ENCODE measurements at places on chromosomes 2 and 18.

DNA sequence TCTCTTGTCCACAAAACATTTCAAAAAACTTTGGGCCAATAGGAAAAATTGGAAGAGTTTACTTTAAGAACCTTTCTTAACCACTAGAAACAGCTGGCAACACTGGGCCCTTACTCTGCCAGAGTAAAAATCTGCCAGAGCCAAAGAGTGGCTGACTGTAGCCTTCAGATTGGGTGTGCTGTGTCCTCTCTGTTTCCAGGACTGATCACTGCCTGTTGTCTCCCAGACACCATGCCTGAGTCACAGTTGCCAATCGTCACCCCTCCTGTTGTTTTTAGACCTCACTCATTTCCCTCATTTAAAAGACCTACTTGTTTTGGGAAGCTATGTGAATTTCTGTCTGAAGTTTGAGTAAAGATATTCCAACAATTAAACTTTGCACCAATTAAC is 159.1 kb downstream of the PPP1R1C start:
- no peak for DNase-seq

- DNase-seq, result no peak
Observed at GRCh38 chr2:23649819-23650218, 264.8 kb downstream of the KLHL29 start.

GRCh38 chr2:205590759-205591158 is 91.5 kb upstream of the NRP2 start:
- DNase-seq, result peak; percentile 55

- DNase-seq, result no peak
Observed at GRCh38 chr2:48016225-48017019, 110.1 kb upstream of the FBXO11 start.

GRCh38 chr2:11467749-11468148 is 1.8 kb upstream of the E2F6 start:
- DNase-seq, result no peak

GRCh38 chr2:104572834-104573233 is 281.1 kb upstream of the POU3F3 start:
- DNase-seq, result no peak

DNA sequence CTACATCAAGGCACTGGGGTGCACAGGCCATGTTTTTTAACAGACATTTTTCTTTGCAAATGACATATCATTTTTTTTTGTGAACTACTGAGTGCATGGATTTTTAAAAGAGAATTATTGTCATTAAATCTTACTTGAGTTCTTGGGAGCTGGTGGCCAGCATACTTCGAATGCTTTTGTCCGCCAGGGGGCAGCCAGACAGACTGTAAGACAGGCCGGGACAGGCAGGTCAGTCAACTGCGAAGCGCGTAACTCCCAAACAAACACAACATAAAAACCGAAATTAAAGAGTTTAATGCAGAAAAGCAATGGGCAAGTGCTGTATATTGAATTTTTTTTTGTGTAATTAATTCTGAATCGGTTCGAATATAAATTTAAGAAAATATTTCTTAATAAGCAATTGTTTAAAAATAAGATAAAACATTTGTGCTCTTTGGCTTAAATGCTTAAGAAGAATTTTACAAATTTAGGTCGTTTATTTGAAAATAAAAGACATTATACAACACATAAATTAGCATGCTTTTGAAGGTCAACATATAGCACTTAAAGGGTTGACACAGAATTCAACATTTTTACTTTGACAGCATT is 142.2 kb upstream of the PXDN start:
- no peak for DNase-seq

- DNase-seq, result no peak
Observed at GRCh38 chr2:126932529-126932928, 33.8 kb downstream of the TEX51 start.

- DNase-seq, result no peak
Observed at GRCh38 chr2:234335661-234336228, 161.1 kb downstream of the ARL4C start.

GRCh38 chr2:101569886-101570520 is 95.1 kb upstream of the RFX8 start:
- no peak for DNase-seq

DNA sequence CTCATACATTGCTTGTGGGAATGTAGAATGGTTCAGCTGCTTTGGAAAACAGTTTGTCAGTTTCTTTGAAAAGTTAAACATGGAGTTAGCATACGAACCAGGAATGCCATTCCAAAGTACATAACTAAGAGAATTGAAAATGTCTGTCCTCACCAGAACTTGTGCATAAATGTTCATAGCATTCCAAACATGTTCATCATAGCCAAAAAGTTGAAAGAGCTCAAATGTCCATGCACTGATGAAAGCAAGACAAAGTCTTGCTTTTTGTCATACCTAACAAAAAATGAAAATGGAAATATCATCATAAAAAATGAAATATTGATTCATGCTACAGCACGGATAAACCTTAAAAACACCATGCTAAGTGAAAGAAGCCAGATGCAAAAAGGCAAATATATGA is 408.8 kb upstream of the UBE2E3 start:
- no peak for DNase-seq

DNA sequence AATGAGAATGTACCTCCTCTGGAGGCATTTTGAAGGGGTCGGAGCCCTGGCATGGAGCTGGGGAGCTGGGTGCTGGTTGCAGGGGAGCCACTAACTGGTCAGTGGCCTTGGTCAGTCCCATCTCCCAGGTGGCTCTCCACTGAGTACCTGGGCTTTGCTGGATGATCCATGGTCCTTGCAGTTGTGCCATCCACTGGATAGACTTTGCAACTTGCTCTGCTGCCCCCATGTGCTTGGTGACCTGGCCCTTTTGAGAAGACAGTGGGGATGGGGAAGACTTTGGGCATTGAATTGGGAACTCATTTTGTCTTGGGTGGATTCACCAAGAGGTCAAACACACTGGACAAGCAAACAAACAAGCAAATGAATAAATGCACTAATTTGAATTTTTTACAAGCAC is 263.9 kb downstream of the MYCN start:
- DNase-seq, result no peak

GRCh38 chr2:96537066-96537733 is 648 bp downstream of the ARID5A start:
- no peak for DNase-seq

DNA sequence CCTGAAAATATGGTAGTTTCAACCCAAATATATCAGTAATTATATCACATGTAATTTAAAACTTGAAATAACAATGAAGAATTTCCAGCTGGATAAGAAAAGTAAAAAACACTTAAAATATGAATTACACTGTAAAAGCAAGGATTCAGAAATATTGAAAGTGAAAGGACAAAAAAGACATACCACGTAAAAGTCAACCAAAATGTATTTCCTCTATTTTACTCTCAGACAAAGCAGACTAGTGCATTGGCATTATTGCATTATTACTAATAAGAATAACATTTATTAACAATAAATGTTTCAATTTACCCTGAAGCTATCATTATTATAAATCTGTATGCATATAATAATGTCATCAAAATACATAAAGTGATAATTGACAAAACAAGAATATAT is 445.1 kb upstream of the TRIB2 start:
- no peak for DNase-seq

- no peak for DNase-seq
Observed at GRCh38 chr2:69989441-69990105, 28.1 kb upstream of the ASPRV1 start.

DNA sequence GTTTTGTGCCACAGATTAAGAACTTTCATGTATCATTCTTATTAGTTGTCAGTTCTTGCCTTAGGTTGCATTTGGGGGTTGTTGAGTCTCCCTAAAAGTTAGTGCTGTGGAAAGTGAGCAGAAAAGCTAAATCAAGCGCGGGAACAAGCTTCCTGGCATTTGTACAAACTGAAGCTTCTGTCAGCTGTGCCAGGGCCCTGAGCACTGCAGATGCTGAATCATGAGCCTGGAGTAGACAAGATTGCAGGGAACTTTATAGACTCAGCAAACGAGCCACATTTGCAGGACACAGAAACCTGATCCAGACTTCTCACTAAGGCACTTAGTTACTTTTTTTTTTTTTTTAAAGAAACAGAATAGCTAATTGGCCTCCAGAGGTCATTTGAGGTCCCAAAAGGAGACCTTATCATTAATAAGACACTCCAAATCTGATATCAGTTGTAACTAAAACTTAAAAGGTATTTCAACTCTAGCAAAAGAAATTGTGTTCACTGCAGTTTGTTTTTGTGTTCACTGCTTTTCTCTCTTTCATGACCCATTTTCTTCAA is 88.7 kb downstream of the ADAM23 start:
- DNase-seq, result no peak

- DNase-seq, result no peak
Observed at GRCh38 chr2:174312581-174313234, 22.0 kb upstream of the SP9 start.

DNA sequence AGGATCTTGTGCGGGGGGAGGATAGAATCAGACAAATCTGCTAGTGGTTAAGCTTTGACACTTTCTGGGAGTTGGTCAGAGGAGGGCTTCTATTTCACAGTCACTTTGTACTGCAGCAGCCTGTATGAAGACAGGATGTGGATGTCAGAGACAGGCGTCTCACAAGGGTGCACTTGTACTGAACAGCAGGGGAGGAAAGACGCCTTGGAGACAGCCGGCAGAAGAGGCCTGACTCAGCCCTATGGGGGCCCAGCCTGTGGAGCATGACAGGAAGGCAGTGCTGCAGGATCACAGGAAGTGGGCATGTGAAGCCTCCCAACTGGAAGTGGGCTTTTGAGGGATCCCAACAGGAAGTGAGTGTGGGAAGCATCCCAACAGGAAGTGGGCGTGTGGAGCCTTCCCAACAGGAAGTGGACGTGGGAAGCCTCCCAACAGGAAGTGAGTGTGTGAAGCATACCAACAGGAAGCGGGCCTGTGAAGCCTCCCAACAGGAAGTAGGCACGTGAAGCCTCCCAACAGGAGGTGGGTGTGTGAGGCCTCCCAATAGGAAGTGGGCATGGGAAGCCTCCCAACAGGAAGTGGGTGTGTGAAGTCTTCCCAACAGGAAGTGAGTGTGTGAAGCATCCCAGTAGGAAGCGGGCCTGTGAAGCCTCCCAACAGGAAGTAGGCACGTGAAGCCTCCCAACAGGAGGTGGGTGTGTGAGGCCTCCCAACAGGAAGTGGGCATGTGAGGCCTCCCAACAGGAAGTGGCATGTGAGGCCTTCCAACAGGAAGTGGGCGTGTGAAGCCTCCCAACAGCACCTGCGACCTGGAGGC is 212.3 kb downstream of the SNTG2 start:
- no peak for DNase-seq

DNA sequence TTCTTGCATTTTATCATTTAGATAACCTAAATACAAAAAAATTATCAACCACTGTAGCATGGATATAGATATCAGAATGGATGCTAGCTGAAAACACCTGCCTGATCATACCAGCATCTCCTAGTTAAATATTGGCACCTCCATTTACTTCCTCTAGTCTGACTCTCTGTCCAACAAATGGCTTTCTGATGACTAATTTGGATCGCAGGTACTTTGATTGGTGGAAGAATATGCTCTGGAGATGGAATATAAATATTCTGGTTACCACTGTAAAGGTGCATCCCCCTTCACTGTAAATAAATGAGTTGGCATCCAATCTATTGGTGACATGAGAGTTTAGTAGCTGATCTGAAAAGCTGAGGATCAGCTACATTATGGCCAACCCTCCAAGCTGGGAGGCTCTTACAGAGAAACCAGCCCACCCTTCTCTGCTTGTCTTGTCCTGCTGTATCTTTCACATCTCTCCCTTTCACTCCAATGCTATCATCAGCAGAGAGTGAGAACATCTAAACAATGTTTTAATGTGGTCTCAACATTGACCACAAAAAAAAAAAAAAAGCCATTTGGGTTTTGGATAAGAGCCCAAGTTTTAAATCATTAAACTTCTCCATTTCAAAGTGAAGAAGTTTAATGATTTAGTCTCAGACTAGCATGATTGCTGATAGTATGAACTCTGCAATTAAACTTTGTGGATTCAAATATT is 90.5 kb downstream of the PMAIP1 start:
- DNase-seq, result no peak

DNA sequence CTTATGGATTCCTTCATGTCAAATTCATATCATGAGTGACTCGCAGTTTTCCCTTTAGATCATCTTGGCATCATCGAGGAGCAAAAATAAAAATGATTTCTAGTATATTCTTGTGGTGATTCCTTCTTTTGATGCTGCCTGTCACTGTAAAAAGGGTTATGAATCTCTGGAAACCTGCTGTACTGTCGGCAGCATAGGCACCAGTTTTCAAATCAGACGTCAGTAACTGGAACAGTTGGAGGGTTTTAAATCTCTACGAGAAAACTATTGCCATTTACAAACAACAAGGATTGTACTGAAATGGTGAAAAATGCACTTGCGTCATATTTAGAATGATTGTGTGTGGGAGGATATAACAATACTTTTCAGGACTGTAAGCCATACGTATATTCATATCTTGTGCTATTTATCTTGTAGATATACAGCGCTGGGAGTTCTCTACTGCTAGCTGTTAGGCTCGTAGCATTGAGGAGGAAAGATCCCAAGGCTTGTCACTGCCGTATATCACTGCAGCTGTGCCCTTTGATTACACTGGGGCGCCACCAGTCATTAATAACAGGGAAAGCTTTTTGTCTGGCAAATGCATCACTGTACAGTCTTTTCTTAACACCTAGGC is 320.7 kb downstream of the MTX2 start:
- no peak for DNase-seq

GRCh38 chr18:78731016-78731397 is 248.6 kb upstream of the SALL3 start:
- DNase-seq, result no peak

- no peak for DNase-seq
Observed at GRCh38 chr18:33062834-33063364, 290.1 kb upstream of the KLHL14 start.

DNA sequence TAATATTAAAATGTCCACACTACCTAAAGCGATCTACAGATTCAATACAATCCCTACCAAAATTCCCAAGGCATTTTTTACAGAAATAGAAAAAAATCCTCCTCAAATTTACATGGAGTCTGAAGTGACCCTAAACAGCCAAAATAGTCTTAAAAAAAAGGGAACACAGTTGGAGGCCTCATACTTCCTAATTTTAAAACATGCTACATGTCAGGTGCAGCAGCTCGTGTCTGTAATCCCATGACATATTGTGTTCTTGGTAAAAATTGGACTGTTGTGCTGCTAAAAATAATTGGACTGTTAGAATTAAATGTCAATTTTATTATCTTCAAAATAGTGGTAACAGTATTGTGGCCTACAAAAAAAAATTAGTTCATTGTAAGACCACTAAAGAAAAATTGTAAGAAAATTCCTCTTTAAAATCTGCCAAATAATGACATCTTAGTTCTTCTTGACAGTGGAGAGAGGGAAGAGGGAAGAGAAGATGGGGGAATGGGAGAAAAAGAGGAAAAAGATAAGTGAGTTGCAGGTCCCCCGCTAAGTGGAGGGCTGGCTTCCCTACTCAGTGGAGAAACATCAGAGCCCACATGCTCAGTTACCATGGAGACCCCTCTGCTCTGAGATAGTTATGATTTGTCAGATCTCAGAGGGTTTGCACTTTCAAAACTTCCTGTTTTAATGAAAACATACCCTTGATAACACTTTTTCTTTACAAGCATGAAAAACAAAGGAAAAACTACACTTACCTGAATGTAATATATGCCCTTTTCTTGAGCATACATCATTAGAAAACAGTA is 46.5 kb downstream of the UNC50 start:
- DNase-seq, result no peak
